ENCODE measurements at places on chromosomes 1 and 21.
A peak's percentile ranks its signal among the peaks of the same experiment; 100 is the strongest.

DNA sequence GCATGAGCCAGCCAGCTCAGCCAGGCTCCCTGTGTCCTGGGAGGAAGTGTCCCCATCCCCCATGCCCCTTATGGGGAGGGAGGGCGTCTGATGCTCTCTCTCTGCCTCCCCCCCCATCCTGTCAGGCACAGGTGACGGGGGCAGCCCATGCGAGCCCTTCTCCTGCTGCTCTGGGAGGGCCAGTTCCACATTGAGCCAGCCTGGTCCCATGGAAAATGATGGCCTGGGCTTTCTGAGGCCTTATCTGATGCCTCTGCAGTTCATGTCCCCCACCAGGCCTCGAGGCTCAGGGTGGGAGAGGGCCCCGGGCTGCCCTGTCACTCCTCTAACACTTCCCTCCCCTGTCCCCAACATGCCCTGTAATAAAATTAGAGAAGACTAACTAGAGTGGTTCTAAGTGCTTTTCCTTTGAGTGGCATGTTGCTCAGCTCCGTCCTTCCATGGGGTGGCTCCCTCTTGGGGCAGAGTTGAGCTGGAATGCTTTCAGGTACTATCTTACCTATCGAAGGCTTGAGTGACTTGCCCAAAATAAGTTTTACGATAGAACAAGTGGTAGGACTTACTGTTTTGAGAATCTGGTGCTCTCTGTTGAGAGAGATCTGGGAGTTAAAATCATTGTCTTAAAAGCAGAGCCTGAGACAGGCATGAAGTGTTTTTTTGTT is 1.8 kb upstream of the MTFR1L start:
- peak; percentile 27 for DNase-seq

DNA sequence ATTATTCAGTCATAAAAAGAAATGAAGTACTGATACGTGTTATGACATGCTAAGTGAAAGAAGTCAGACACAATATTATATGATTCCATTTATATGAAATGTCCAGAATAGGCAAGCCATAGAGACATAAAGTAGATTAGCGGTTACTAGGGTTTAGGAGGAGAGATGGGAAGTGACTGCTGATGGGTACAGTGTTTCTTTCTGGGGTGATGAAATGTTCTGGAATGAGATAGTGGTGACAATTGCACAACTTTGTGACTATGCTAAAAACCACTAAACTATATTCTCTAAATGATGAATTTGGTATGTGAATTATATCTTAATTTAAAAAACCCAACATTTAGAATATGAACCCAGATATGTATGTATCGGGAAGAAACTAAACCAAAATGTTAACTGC is 27.6 kb downstream of the IPP start:
- peak; percentile 61 for DNase-seq

GRCh38 chr21:31278511-31279130 is 65.4 kb downstream of the TIAM1 start:
- DNase-seq = no peak

DNA sequence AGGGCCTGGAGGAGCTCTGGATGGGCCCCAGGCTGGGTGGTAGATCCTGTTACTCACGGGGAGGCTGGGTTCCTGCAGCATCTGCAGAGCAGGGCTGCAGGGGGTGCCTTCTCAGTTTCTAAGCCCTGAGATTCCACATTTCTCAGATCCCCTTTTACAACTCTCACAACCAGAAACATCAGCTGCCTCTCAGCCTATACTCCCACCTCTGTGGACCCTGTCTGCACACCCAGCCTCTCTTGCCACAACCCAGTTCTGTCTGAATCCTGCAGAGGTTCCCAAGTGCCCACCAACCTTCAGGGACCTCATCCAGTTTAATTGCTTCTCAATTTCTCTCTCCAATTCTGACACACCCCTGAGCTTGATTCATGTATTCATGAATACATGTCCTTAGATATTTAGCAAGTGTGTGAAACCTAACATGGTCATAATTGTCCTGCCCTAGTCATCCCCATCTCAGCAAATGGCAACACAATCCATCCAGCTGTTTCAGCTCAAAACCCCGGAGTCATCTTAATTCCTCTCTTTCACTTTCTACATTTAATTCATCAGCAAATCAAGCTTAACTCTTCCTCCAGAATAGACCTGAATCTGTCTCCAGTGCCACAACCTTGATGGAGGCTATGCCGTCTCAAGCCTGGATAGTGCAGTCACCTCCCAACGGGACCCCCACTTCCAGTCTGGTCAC is 57.0 kb upstream of the NEK2 start:
- DNase-seq = no peak

GRCh38 chr1:243258731-243259130 is 2.9 kb downstream of the SDCCAG8 start:
- DNase-seq = no peak

- no peak for DNase-seq
Observed at GRCh38 chr1:247222840-247223239, 33.0 kb upstream of the VN1R5 start.

DNA sequence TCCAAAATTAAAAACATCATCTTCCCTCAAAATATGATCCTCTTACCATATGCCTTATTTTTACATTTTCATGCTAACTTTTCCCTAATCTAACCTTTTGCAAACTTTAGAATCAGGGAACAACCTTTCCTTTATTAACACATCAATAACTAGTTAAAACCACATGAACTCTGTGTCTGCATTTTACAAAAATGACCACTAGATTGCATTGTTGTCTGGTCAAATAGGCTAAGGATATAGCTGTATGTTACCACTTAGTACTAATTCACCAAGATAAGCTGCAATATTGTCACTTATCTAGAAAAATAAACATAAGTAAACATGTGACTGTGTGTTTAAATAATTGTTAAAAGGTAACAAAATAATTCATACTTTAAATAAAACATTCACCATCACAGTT is 82.3 kb downstream of the DENND1B start:
- DNase-seq = peak; percentile 73

GRCh38 chr1:7808253-7808844 is 24.3 kb downstream of the PER3 start:
- peak; percentile 66 for DNase-seq

- DNase-seq = no peak
Observed at GRCh38 chr1:75707191-75707590, 17.3 kb upstream of the ACADM start.

GRCh38 chr1:204801211-204801610 is 69.5 kb upstream of the NFASC start:
- DNase-seq = no peak

DNA sequence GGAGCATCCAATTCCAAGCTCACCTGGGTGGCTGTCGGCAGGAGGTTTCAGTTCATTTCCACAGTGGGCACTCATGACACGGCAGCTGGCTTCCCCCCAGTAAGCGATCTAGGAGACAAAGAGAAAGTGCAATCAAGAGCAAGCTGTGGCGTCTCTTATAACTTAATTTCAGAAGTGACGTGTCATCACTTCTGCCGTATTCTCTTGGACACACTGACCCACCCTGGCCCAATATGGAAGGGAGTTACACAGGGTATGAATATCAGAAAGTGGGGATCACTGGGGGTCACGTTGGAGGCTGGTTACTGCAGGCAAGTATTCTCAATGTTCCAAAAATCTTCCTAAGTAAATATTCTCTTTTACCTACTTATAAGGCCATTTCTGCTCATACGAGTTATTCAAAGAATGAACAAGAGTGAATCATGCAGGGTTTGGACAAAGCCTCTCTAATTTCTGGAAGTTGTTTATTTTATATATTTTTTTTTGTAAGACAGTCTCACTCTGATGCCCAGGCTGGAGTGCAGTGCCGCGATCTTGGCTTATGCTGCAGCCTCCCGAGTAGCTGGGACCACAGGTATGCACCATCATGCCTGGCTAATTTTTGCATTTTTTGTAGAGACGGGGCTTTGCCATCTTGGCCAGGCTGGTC is 46.5 kb upstream of the GREM2 start:
- no peak for DNase-seq

DNA sequence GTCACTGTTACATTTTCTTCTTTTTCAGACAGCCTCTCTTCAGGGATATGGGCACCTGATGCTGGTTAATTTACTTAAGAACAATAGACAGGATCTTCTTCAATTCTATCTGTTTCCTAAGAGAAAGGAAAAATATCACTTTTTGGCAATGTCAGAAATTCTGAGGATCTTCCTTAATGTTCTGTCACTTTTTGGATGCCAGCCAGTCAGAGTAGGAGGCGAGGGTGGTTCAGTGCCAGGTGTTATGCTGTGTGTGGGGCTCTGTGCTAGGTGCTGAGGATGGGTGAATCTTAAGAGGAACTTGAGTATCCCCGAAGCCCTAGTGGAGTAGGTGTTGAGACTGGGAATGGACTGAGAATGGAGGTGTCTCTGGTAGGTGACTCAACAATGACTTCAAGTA is 133.5 kb downstream of the UCK2 start:
- DNase-seq = no peak

DNA sequence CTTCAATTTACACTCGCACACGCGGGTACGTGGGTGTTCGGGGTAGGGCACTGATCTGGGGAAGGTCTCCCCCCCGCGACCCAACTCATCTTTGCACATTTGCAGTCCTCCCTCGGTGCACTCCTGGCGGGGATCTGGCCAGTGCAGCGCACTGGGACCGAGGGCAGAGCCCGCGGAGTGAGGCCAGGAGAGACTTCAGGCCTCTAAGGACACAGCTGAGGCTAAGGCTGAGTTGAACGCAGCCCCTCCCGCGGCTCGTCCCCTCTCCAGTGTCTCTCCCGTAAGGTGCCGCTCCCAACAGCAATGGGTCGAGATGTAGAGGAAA is 936 bp upstream of the NCAM2 start:
- DNase-seq = no peak

Measured in OCI-M1 (cell line).